ENCODE measurements at places on chromosomes 2 and 18.

GRCh38 chr2:182545420-182546167 is 118.8 kb upstream of the PDE1A start:
- no peak for DNase-seq

DNA sequence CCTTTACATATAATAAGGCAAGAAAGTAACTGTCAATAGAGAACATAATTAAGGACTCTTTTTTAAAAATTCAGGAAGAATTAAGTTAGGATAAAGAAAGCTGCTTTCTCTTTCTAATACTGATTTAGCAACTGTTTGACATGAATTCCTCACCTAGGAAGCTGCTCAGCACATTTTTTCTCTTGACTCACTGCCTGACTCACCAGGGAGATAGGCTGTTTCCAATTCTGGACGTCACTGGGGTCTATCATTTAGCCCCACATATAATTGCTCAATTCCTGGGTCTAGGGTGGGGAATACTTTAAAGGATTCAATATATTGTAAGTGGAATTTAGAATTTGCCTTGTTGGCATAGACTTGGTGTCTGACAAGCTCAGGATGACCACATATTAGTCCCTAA is 50.8 kb upstream of the UGP2 start:
- DNase-seq: no peak

GRCh38 chr2:120712180-120712681 is 23.4 kb upstream of the GLI2 start:
- no peak for DNase-seq

GRCh38 chr2:160252278-160252887 is 52.3 kb upstream of the ITGB6 start:
- peak; percentile 11 for DNase-seq

DNA sequence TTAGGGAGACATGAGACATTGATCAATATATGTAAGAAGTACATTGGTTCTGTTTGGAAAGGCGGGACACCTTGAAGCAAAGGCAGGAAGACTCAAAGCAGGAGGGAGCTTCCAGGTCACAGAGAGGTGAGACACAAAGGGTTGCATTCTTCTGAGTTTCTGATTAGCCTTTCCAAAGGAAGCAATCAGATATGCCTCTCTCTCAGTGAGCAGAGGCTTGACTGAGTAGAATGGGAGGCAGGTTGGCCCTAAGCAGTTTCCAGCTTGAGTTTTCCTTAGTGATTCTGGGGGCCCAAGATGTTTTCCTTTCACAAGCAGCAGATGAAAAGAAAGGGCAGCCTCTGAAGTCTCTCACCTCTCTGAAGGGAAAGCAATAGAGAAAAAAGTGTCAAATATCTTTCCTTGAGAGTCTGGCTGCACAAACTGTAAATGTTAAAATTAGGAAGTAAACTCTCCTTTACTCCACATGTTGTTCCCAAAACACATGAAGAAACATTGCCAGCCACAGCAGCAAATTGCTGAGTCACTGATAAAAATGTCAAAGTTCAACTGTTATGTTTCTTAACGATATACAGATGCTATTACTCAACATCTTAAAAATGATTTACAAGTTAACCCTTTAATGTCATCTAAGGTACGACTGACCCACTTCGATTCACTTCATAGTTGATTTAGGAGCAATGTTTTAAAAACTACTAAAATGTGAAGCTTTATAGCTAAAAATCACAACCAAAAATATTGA is 40.3 kb downstream of the CYB5A start:
- no peak for DNase-seq

GRCh38 chr2:49577041-49577440 is 422.7 kb upstream of the FSHR start:
- no peak for DNase-seq

- no peak for DNase-seq
Measured at GRCh38 chr2:54858021-54858681, 134.7 kb downstream of the EML6 start.

- DNase-seq: no peak
Measured at GRCh38 chr18:3879836-3880120, 429.8 kb downstream of the TGIF1 start.

DNA sequence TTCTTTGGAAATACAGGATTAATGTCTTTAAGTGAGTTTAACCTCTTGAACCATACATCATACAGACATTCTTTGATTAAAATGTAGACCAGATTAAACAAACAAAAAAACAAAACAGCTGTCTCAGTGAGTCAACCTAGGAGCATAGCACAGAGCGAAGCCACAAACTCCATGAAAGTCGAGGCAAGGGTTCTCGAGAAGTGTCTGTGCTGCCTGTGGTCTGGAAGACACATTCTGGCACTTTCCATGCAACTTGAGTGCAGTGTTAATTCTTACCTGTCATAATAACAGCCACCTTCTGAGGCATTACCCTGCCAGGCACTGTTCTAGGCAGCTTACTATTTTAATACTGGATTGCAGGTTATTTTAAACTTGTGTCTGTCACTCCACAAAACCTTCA is 435.5 kb upstream of the MMADHC start:
- DNase-seq: no peak

GRCh38 chr2:101766871-101767739 is 69.6 kb downstream of the MAP4K4 start:
- no peak for DNase-seq

DNA sequence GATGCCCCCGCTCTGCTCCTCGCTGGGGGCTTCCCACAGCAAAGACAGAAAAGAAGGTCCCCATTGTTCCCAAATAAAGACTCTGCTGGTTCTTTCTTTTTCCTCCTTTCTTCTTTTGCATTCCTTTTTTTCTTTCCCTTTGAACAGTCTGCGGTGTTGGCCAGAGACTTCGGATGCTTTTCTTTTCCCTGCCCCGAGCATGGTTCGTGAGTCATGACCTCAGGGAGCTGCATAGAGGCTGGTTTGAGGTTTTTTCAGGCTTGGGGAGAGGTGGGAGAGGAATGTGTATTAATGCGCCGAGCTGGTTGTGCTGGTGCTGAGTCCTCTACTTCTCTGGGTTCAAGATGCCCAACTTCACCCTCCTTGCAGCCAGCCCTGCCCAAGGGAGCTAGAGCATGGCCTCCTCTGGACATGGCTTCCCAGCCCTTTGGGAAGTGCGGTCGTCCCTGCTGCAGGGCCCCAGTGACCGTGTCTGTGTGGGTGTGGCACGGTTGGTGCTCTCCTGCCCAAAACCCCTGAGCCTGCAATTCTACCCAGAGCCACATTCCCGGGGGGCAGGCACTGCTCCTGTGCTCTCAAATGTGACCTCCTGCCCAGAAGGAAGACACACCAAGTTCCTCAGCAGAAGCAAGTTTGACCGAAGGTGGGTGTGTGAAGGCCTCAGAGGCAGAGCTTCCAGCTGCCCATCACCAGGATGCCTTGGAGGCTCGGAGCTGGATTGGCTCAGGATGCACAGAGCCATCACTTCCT is 9.0 kb upstream of the ARHGEF4 start:
- no peak for DNase-seq

- no peak for DNase-seq
Measured at GRCh38 chr2:102014041-102014345, 22.2 kb downstream of the IL1R2 start.

- DNase-seq: no peak
Measured at GRCh38 chr2:9655441-9656269, 24.9 kb upstream of the YWHAQ start.

DNA sequence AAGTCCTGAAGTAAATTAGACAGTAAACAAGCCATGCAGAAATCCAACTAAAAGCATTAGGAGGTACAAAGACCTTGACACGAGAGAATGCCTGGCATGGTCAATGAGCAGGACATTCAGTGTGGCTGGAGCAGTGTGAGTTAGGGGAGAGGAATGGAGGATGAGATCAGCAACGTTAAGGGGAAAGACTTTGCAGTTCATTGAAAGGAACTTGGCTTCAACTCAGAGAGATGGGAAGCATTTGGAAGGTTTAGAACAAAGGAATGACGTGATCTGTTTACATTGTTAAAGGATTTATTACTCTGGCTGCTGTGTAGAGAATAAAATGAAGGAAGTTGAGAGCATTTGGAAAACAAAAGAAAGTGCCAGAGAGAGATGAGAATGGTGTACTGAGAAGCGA is 621.3 kb downstream of the XIRP2 start:
- peak; percentile 79 for DNase-seq

GRCh38 chr2:120279708-120280107 is 27.1 kb downstream of the RALB start:
- no peak for DNase-seq

DNA sequence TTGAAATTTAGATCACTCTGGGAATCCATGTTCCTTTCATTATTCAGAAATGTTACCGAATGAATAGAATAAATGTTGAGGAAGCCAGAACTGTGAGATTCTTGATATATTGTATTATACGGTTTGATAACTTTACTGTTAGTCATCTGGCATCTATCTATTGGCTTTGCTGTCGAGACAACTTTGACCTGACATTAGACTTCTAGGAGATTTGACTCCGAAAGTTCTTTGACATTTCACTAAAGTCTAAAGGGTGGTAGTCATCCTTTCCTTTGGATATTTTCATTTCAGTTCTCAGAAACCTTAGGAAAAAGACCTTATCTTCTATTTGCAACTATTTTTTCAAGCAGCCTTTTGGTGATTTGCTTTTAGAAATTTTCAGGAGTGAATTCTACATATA is 1.9 kb downstream of the BMPR2 start:
- no peak for DNase-seq
